Fibroblast of pulmonary artery (primary cell): ENCODE measurements at places on chromosomes 3 and 15.
A peak's percentile ranks its signal among the peaks of the same experiment; 100 is the strongest.

DNA sequence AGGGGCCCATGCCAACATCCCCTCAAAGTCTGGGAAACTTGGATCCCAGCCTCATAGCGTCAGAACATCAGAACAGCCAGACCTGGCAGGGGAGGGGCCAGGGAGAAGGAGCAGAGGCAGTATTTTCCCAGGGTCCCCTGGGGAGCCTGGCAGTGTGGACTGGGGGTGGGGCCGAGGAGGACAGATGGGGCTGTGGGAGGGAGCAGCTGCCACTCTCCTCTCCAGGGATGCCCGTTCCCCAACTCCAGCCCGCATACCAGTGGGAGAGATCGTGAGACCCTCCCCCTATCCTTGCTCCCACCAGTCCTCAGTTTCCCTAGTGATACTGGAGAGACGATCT, 6.5 kb upstream of the DNAJB8 start:
- no peak for DNase-seq

DNA sequence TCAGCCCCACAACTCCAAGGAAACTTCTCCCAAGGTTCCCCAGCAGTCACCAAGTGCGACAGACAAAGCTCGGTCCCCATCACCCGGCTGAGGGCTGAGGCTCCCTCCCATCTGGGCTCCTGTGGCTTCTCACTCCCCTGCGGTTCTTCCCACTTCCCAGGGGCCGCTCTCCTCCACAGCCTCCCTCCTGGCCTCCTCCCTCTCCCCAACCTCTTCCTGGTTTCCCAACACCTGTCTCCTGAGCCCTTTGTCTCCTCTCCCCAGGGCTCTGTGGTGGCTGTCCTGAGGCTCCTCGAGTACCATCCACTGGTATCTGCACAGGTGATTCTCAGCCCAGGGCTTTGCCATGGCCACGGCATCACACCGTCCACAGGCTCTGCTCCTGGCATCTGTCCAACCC, 113.2 kb upstream of the NSMCE3 start:
- no peak for DNase-seq

GRCh38 chr15:95291898-95292472, 1038.5 kb upstream of the NR2F2 start:
- DNase-seq: peak; percentile 57

DNA sequence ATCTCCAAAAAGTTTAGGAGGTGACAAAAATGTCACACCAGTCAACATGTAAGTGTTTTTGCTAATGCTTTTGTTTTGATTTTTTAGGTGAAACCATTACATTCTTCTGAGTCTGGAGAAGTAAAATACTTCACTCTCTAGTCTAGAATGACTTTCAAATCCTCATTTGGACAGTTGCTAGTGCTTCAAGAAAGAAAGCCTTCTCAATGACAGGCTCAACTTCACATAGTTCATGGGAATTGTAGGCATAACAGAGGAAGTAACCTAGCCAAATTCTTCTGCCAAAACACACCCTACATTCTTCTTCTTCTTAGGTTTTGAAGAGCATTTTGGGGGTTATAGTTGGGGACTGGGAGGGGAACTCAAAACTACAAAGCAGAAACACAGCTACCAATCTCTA, 29.4 kb upstream of the HEG1 start:
- no peak for DNase-seq

GRCh38 chr3:81726735-81727134, 34.7 kb downstream of the GBE1 start:
- peak; percentile 60 for DNase-seq

DNA sequence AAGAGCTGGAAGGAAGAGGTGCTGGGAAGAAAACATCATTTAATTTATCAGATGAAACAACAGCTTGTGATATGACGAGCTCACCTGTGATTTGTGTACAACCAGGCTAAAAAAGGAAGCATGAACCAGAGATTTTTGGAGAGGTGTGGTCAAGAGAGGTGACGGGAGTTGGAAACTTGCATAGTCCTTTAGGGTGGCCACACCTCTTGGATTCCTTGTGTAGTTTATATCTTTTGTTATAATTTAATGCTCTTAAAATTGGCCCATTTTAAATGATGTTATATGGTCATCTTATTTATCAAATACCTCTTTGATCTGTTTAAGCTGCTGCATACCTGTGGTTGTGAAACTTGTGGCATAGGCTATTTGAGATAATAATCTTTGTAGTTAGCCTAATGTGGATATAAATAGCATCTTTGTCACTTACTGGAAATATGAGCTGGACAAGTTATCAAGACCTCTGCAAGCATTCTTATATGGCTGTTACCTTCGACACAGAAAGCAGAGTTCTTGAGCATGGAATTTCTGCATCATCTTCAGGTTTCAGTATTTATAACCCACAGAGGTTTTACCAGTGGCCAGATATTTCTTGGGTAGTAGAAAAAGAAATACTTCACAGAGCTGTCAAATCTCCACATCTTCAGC, 49.1 kb downstream of the IL1RAP start:
- peak; percentile 10 for DNase-seq

DNA sequence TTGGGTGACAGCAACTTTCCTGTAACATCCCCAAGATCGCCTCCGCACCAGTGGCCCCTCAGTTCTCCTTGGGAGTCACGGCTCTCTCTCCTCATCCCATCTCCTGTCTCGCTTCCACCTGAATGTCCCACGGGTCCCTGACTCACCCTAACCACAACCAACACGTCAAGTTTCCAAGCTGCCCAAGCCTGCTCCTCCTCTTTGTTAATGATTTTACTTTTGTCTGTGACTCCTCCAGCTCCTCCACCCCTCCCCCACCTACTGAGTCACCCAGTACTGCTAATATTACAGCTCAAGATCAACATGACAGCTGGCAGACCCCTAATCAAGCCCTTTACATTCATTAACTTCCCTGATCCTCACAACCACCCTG, 39.3 kb downstream of the BDH1 start:
- DNase-seq: peak; percentile 73

GRCh38 chr15:62472616-62473299, 307.7 kb upstream of the C2CD4B start:
- no peak for DNase-seq

GRCh38 chr3:43217633-43218032, 68.7 kb upstream of the SNRK start:
- peak; percentile 22 for DNase-seq

GRCh38 chr3:149152420-149152819, 23.0 kb downstream of the HPS3 start:
- DNase-seq: peak; percentile 56

- DNase-seq: no peak
Measured at GRCh38 chr3:194282436-194283122, 68.5 kb downstream of the CPN2 start.

GRCh38 chr15:73375755-73376305, 7.1 kb upstream of the HCN4 start:
- DNase-seq: no peak

DNA sequence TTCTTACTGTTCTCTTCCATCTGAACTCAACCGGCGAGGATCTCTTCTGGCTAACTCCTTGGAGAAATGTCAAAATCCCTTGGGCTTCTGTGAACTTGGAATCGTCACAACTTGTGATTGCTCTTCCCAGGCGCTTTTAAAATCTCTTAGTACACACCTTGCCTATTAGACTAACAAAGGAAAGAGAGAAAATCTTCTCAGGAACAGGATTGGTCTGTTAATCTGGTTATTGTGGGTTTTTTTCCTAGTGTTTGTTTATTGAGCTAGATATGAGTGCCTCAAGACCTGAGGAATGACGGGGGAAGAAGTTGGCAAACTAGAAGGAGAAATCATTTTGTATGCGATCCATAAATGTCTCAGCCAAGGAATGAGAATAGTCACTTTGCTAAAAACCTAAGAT, at the start of gene ATP13A5:
Gene ATP13A5, minus strand, starts transcription at position 48 of the 400 bp plus-strand sequence. Its CDS starts 28 bp downstream, at position 20.
- DNase-seq: no peak

- DNase-seq: no peak
Measured at GRCh38 chr3:126927846-126928245, 55.1 kb upstream of the PLXNA1 start.

- DNase-seq: peak; percentile 41
Measured at GRCh38 chr3:182925330-182925943, 54.9 kb downstream of the DCUN1D1 start.

GRCh38 chr3:134709561-134710312, 58.9 kb upstream of the KY start:
- no peak for DNase-seq

GRCh38 chr3:16616083-16616482, 10.9 kb upstream of the DAZL start:
- no peak for DNase-seq

GRCh38 chr15:70277556-70277955, 179.8 kb upstream of the TLE3 start:
- no peak for DNase-seq
